8988T (cell line): ENCODE measurements at places on chromosomes 1 and 21.

- DNase-seq: no peak
Observed at GRCh38 chr1:229065613-229066012, 205.3 kb upstream of the RAB4A start.

GRCh38 chr1:17348593-17349234 is 23.3 kb upstream of the PADI6 start:
- DNase-seq: no peak

- peak; percentile 37 for DNase-seq
Observed at GRCh38 chr1:115545791-115546733, 95.7 kb upstream of the VANGL1 start.

GRCh38 chr1:27994060-27994459 is 34.3 kb downstream of the XKR8 start:
- no peak for DNase-seq

- DNase-seq: no peak
Observed at GRCh38 chr1:27504588-27505419, 14.8 kb upstream of the WASF2 start.

- no peak for DNase-seq
Observed at GRCh38 chr1:178345807-178346206, 151.0 kb downstream of the CLEC20A start.

DNA sequence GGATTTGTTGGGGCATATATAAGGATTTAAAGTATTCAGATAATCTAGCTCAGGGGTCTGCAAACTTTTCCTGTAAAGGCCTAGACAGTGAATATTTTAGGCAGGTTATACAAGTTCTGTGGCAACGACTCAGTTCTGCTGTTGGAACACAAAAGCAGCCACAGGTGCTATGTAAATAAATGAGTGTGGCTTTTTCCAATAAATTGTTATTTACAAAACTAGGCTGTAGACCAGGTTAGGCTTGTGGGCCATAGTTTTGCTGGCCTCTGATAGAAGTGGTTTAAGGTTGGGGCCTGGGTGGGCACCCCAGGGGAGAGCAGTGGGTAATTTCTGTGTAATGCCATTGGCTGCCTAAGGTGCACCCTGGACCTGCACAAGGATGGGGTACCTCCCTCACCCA is 16.9 kb upstream of the IGFN1 start:
- no peak for DNase-seq

DNA sequence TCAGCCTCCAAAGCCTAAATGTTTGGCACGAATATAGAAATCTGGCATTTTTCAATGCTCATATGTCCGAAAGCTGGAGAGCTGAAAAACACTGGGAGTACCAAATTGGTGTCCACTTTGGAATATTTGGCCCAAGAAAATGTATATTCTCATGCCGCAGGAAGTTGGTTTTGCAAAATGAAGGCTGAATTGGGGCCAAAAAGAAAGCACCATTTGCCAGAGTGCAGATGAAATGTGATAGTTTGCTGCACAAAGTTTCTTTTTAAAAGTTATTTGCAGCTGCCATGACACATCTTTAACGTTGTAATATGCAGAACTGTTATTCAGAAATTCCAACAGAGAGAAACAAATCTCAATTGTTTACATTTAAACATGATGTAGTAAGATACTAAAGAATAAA is 124.2 kb upstream of the LYPLAL1 start:
- no peak for DNase-seq

DNA sequence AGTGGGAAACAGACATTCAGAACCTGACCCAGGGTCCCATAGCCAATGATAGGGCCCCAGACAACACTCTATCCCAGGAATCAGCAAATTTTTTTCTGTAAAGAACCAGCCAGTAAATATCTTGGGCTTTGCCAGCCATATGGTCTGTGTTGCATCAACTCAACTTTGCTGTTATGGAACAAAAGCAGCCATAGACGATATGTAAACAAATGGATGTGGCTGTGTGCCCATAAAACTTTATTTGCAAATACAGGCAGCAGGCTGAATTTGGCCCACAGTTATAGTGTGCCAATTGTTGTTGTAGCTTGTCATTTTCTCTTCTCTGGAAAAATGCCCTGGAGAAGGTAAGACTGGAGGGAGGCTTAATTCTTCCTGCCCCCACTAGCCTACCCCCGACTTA is 431.1 kb upstream of the VAMP3 start:
- no peak for DNase-seq

DNA sequence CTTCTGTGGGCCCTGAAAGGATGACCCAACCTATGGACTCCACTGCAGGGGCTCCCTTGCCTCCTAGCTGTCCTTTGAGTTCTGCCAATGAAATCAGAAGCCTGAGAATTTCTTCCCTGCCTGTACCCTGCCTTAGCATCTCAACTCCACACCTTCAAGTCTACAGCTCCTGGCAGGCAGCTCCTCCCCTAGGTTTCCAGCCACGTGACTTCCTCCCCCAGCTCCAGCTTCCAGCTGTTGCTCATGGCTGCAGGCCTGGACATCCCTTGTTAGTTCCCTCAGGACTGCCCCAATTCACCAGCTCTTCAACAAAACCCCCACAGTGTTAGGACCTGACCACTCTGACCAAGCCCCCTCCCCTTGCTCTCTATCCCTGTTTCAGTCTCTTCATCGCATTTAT is 2.4 kb downstream of the RCAN1 start:
- DNase-seq: no peak

- DNase-seq: no peak
Observed at GRCh38 chr1:100799954-100800612, 80.5 kb downstream of the VCAM1 start.

DNA sequence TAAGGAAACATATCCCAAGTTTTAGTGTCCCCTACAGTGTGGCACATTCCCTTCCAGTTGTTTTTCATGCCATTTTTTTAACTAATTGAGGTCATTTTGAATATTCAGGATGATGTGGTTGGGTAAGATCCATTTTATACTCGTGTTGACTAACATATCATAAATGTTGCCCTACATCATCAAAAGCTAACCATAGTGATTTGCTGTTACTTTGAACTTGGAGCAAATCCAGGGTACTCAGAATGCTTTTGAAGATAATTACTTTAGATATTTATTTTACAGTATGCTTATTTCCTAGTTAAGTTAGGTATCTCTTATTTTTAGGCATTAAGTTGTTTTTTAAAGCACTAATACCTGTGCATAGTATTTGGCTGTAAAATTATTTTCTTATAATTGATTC is 57.8 kb downstream of the DYRK1A start:
- DNase-seq: no peak
